ENCODE measurements at places on chromosomes 2 and 18. TPM values are rescaled to one million over a fixed set of nuclear protein-coding genes. Genes with fewer than 3 reads are reported as not detected.

DNA sequence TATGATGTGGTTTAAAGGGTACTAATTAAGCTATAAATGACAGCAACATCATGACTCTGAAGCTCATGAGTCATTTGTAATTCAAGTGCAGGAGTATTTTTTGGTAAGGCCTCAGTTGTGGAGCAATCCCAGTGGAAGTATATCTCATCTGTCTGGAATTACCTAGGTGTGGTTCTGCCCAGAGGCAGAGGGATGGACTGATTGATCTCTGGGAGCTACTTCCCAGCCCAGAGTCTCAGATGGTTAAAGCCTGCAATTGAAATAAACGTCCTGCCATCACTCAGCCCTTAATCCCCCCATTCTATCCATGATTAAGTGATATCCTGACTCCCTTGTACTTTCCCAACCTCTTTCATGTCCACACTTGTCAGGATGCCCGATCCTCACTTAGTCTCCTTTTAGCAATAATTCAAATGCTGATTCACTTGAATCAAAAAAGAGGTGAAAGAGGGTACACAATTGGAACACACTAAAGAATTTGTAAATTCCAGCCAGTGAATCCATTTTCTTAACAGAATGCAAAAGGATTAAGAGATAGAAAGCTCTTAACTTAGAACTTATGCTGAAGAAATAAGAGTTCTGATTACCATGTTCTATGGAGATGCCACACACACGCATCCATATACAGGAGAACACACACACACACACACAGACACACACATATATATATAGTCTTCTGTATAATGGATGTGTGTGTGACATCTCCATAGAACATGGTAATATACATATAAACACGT is 664.4 kb downstream of the NYAP2 start:
- no peaks in the 10 kb centered on the region for H3K4me1 ChIP-seq
- H3K36me3 ChIP-seq, result no peaks in the 10 kb centered on the region
- no peak for DNase-seq
- no peaks in the 10 kb centered on the region for H3K27me3 ChIP-seq

- H3K27me3 ChIP-seq, result no peaks in the 10 kb centered on the region
- no peak overlapping the region for H3K27ac ChIP-seq
- no peaks in the 10 kb centered on the region for H3K4me1 ChIP-seq
- no peak overlapping the region for H3K4me3 ChIP-seq
- H3K36me3 ChIP-seq, result no peaks in the 10 kb centered on the region
- DNase-seq, result no peak
These were observed 469.3 kb upstream of the MEX3C start for GRCh38 chr18:51666763-51667191.

DNA sequence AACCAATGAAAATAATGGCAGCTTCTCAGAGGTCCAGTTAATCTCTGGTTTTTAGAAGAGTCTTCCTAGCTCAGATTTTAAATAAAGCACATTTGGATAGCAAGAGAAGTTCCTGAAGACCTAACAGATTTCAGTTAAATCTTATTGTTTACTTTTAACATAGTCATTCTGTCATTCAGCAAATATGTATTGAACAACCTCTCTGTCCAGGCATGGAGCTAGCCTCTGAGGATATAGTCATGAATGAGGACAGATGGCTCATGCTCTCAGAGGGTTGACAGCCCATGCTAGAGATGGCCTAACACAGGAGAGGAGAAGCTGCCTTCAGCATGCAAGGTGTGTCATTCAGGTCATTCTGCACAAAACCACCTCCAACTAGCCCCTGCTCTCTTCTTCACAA is 6.2 kb downstream of the CCBE1 start:
- H3K4me1 ChIP-seq, result no peaks in the 10 kb centered on the region
- H3K27ac ChIP-seq, result no peak overlapping the region
- no peaks in the 10 kb centered on the region for H3K27me3 ChIP-seq
- no peaks in the 10 kb centered on the region for H3K36me3 ChIP-seq

- H3K4me3 ChIP-seq, result no peak overlapping the region
- no peak overlapping the region for H3K27ac ChIP-seq
- no peaks in the 10 kb centered on the region for H3K27me3 ChIP-seq
- no peak for DNase-seq
These were observed 80.4 kb downstream of the MYO3B start for GRCh38 chr2:170258382-170258781.

GRCh38 chr2:234463626-234464290 is 33.1 kb downstream of the ARL4C start:
- DNase-seq, result no peak
- no peak overlapping the region for H3K27ac ChIP-seq
- no peaks in the 10 kb centered on the region for H3K4me1 ChIP-seq
- no peaks in the 10 kb centered on the region for H3K27me3 ChIP-seq

GRCh38 chr2:10286216-10287037 is 16.3 kb upstream of the HPCAL1 start:
- H3K27me3 ChIP-seq, result no peaks in the 10 kb centered on the region
- H3K27ac ChIP-seq, result no peak overlapping the region
- no peak overlapping the region for H3K4me3 ChIP-seq

DNA sequence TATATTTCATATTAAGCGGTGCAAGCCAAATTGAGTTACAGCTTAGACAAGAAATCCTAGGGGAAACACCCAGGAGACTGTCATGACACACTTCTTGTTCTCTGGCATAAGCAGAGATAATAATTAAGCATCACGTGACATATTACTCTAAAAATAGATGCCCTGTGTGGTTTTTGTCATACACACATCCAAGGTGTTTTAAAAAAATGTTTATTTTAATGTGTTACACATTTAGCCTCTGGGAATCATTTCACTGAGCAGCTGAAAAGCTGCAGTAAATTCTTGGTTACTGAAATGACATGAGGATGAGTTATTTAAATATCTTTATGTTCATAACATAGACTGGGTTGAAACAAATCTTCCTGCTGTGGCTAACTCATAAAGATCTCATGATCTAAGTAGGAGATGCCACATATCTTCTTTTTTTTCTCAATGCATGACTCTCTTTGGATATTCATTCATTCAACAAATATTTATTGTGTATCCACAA is 38.0 kb upstream of the ERMN start:
- H3K27ac ChIP-seq, result no peak overlapping the region
- H3K36me3 ChIP-seq, result no peaks in the 10 kb centered on the region
- DNase-seq, result no peak
- no peaks in the 10 kb centered on the region for H3K4me1 ChIP-seq
- no peaks in the 10 kb centered on the region for H3K27me3 ChIP-seq

GRCh38 chr18:14959550-14959949 is 211.6 kb downstream of the ANKRD30B start:
- no peak overlapping the region for H3K27ac ChIP-seq
- H3K4me1 ChIP-seq, result no peaks in the 10 kb centered on the region
- H3K36me3 ChIP-seq, result no peaks in the 10 kb centered on the region
- DNase-seq, result no peak
- no peak overlapping the region for H3K4me3 ChIP-seq

GRCh38 chr2:9286554-9287399 is 80.2 kb downstream of the ASAP2 start:
- H3K27me3 ChIP-seq, result no peaks in the 10 kb centered on the region
- H3K4me3 ChIP-seq, result no peak overlapping the region

DNA sequence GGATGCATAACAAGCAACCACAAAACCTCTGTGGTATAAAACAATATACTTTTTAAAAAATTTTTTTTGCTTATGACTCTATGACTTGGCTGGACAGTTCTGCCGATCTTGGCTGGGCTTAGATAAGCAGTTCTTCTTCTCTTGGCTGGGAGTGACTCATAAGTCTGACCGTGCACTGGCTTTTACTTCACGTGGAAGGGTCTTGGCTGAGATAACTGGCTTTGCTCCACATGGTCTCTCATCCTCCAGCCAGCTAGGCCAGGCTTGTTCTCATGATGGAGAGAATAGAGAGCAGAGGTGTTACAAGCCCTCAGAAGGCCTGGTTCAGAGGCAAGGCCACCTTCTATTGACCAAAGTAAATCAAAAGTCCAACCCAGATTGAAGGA is 178.9 kb upstream of the SERPINE2 start:
- no peaks in the 10 kb centered on the region for H3K27me3 ChIP-seq
- no peak for DNase-seq
- no peak overlapping the region for H3K4me3 ChIP-seq
- H3K4me1 ChIP-seq, result peaks cover 15% of the 10 kb centered on the region
- no peak overlapping the region for H3K27ac ChIP-seq

DNA sequence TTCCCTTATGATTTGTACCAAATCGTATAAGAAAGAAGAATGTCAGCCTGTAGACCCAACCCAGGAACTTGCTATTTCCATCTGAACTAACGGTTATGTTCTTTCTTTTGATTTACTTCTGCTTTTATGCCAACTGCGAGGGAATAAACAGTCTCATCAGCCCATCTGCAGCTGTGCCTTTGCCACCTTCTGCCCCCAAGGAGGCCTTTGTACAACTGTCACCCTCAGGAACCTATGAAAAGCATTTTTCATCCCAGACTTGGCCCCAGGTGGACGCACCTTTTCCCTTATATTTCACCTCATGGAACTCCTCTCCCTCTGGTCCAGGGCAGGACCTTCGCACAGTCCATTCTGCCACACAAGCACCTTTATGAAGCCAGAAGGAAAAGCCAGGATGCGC is 109.8 kb downstream of the AOX1 start:
- no peak overlapping the region for H3K4me3 ChIP-seq
- no peak for DNase-seq
- no peaks in the 10 kb centered on the region for H3K36me3 ChIP-seq
- H3K27ac ChIP-seq, result no peak overlapping the region

GRCh38 chr2:1750933-1751766 is 6.8 kb upstream of the PXDN start:
- no peaks in the 10 kb centered on the region for H3K36me3 ChIP-seq
- peak; percentile 73 for DNase-seq
- H3K27ac ChIP-seq, result no peak overlapping the region
- no peak overlapping the region for H3K4me3 ChIP-seq

DNA sequence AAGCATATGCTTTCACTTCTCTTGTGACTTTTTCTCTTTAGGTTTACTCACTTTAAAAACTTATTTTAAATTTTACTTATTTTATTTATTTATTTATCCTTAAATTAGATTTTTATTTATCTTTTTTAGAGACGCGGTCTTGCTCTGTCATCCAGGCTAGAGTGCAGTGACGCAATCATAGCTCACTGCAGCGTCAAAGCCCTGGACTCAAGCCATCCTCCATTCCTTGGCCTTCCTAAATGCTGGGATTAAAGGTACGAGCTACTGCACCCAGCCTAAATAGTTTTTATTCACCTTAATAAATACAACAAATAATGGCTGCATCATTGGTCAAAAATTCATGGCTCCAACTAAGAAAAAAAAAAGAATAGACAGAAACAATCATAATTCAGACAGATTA is 415.7 kb upstream of the FIGN start:
- no peaks in the 10 kb centered on the region for H3K36me3 ChIP-seq
- DNase-seq, result no peak
- H3K27ac ChIP-seq, result no peak overlapping the region
- H3K27me3 ChIP-seq, result no peaks in the 10 kb centered on the region

FKBP1B gene
- total RNA-seq, result 0.71 TPM

KCNF1 gene
- total RNA-seq, result not detected
